ENCODE measurements at places on chromosomes 4 and X.
A peak's percentile ranks its signal among the peaks of the same experiment; 100 is the strongest.

GRCh38 chrX:23797371-23798128 lies 14.6 kb downstream of the SAT1 start:
- no peak for DNase-seq

DNA sequence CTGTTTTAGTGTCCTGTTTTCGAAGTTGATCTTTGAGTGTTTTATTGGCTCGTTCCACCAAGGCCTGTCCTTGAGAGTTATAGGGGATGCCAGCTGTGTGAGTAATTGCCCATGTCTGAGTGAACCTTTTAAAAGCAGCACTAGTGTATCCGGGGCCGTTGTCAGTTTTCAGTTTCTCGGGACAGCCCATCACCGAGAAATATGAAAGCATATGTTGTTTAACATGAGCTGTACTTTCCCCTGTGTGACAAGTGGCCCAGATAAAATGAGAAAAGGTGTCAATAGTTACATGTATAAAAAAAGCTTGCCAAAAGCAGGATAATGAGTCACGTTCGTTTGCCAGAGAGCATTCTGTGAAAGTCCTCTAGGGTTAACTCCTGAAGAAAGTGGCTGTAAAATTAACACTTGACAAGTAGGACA lies 48.6 kb upstream of the RASSF6 start:
- no peak for DNase-seq

GRCh38 chr4:169715826-169716225 lies 41.9 kb downstream of the HPF1 start:
- no peak for DNase-seq

DNA sequence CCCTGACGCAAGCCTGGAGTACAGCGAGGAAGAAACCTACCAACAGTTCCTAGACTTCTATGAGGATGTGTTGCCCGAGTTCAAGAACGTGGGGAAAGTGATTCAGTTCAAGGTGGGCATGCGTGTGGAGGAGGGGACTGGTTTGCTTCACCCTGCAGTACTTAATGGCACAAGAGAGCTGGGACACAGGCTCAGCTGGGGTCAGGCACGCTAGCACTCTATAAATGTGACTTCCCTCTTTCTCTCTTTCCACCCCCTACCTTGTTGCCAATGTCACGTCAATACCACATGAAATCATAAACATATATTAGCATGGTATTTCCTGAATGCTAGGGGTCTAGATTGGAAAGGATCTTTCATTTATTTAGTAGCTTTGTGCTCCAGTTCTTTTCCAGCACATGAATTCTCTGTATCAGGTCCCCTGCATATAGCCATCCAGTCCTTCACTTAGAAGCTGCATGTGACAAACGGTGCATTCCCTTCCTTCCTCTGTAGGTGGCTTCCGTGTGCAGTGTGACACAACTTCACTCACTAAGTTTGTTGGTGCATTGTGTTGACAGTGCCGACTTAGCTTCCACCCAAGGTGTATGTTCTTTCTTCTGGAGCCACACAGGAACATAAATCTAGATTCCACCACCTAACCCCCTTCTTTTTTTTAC lies 25.6 kb downstream of the ZRSR2 start:
- peak; percentile 14 for DNase-seq

- no peak for DNase-seq
These were observed 32.2 kb downstream of the PSAPL1 start for GRCh38 chr4:7402526-7402925.

GRCh38 chr4:38619316-38619715 lies 44.7 kb upstream of the KLF3 start:
- DNase-seq = no peak

- peak; percentile 1 for DNase-seq
These were observed 46.9 kb upstream of the TAB3 start for GRCh38 chrX:30935985-30936384.

- DNase-seq = no peak
These were observed 23.0 kb upstream of the UGT2B4 start for GRCh38 chr4:69518538-69519198.

DNA sequence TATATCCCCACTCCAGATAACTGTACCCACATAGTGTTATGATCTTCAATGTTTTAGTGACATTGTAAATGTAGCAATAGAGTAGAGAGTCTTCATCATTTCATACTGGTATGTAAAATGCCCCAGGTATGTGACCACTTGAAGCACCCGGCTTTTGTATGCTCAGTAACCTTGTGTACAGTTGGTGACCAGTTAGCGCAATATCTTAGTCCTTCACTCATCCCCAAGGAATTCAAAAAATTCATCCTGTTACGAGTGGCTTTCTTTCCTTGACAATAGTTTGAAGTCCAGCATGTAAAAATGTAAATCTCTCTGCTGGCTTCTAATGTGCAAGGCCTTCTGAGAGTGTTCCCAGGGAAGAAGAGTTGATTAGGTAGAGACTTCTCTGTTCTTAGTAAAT lies 145.6 kb downstream of the ARX start:
- DNase-seq = no peak

- DNase-seq = no peak
These were observed 5.0 kb downstream of the IL9R start for GRCh38 chrX:156002507-156002906.

DNA sequence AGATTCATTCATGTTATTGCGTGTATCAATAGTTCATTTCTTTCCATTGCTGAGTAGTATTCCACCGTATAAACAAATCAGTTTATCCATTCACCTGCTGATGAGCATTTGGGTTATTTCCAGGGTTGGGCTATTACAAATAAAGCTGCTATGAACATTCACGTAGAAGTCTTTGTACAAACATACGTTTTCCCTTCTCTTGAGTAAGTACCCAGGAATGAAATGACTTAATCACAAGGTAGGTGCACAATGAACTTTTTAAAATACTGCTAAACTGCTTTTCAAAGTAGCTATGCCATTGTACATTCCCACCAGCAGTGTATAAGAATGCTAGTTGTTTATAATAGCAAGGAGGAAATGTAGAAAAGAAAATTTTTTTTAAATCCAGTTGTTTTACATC lies 35.9 kb downstream of the SYTL4 start:
- no peak for DNase-seq

All from globus pallidus (tissue), 1 donor.